ENCODE measurements at places on chromosomes 2 and 18. TPM values are rescaled to one million over a fixed set of nuclear protein-coding genes. Genes with fewer than 3 reads are reported as not detected.

The VSNL1 gene
- 4.6 TPM for total RNA-seq

The KIAA2012 gene
- 0.45 TPM for total RNA-seq

The SCN7A gene
- 71.5 TPM for total RNA-seq

The KIF1A gene
- 3.0 TPM for total RNA-seq

The FAM117B gene
- 5.0 TPM for total RNA-seq

The PDCD1 gene
- total RNA-seq, result 0.83 TPM

The PPM1B gene
- 75.2 TPM for total RNA-seq

The ARMC9 gene
- total RNA-seq, result 175 TPM

The EMX1 gene
- total RNA-seq, result not detected

The TGFA gene
- 0.46 TPM for total RNA-seq

The GRHL1 gene
- 0.86 TPM for total RNA-seq

The TRIM54 gene
- total RNA-seq, result 0.32 TPM

The PFN4 gene
- 0.83 TPM for total RNA-seq

The ASB18 gene
- total RNA-seq, result not detected

The HADHB gene
- total RNA-seq, result 179 TPM
